ENCODE measurements at places on chromosomes 7 and 10. TPM values are rescaled to one million over a fixed set of nuclear protein-coding genes. Genes with fewer than 3 reads are reported as not detected.

DNA sequence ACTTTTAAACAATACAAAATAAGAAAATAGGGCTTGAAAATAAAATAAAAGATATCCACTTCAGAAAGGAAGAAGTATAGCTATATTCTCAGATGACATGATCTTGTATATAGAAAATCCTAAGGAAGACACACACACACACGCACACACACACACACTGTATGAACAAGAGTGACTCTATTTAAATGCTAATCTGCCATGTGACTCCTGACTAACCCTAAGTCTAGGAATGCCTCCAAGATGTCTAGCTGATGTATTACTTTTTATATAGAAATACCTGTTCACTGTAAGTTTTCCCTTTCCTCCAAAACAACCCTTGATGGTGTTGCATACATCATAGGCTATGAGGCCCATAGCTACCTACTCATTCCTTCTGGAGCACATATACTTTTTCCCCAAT, 173.1 kb upstream of the LRRTM3 start:
- DNase-seq = no peak

NRP1 gene
- 316 TPM for total RNA-seq

DNA sequence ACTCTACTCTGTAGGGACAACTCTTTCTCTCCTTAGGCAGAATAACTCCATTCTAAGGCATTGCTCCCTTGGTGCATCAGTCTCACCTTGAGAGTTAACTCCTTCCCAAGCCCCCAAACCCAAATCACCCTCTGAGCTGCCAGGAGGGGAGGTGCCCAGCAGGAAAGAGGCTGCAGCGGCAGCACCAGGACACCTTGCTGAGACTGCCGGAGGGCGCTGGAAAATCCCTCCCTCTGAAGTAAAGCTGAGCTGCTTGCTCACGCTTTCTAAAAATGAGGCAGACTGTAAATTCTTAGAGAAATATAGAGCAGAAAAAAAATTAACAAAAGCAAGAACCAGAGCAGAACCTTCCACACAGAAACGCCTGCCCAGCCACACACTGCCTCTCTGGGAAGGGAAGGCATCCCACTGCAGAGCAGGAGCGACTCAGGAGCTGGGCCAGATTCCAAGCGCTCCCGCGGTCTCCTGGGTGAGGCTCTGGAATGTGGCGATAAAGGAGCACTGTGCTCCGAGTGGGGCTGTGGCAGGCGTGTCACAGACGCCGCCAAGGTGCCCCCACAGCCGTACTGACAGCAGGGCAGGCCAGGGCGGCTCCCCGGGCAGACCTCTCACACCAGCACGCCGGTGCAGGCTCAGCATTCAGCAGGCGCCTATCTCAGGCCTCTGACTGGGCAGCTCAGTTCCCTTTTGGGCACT, 202.1 kb downstream of the TNS3 start:
- no peak for DNase-seq

GIMAP5 gene
- 4.4 TPM for total RNA-seq

DNA sequence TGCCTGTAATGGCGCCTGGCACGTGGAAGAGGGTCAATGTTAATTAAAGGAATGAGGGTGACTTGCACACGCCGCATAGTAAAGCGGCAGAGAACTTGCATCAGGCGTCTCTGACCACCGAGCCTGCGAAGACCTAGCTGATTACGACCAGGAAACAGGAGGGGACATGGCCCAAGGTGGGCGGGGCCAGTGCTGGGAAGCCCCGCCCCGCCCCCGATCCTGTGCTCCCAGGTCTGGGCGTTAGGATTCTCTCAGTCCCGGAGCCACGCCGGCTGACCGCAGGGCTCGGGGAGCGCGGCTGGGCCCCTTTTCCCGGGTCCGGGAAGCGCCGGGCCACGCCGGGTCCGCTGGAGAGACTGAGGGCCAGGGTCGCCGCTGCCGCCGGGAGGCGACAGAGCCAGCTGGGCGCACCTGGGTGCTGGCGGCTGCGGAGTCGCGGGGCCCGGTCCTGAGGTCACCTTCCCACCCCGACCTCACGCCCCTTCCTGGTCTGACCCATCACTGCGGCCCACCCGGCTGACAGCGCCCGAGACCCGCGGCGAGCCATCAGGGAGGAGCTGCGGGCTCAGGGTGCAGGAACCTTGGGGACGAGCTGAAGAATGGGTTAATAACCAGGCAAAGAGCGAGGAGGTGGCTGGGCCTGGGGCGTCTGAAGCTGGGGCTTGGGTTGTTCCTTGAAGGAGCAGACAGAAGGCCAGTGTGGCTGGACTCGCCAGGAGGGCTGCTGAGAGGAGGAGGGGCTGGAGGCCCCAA, 23.0 kb upstream of the GRID1 start:
- no peak for DNase-seq

DNA sequence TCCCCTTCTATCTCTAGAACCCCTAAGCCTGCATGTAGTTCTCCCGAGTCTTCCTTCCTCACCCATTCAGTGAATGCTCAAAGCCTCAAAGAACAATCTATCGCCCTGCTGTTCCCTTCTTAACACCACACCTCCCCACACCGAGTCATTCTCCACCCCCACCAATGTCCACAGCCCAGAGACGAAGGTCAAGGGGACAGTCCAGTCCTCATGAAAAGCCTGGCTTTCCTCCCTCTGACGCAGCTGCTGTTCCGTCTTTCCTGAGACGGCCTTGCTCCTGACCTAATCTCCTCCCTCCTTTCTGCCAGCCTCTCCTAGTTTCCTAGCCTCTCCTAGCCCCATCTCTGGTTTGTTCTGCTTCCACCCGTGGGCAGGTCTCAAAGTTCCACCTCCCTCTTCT, 9.2 kb downstream of the MOSPD3 start:
- DNase-seq = no peak

GRCh38 chr7:64887756-64888508, 15.1 kb upstream of the ZNF273 start:
- no peak for DNase-seq

SLC12A9 gene
- total RNA-seq = 30.9 TPM

DNA sequence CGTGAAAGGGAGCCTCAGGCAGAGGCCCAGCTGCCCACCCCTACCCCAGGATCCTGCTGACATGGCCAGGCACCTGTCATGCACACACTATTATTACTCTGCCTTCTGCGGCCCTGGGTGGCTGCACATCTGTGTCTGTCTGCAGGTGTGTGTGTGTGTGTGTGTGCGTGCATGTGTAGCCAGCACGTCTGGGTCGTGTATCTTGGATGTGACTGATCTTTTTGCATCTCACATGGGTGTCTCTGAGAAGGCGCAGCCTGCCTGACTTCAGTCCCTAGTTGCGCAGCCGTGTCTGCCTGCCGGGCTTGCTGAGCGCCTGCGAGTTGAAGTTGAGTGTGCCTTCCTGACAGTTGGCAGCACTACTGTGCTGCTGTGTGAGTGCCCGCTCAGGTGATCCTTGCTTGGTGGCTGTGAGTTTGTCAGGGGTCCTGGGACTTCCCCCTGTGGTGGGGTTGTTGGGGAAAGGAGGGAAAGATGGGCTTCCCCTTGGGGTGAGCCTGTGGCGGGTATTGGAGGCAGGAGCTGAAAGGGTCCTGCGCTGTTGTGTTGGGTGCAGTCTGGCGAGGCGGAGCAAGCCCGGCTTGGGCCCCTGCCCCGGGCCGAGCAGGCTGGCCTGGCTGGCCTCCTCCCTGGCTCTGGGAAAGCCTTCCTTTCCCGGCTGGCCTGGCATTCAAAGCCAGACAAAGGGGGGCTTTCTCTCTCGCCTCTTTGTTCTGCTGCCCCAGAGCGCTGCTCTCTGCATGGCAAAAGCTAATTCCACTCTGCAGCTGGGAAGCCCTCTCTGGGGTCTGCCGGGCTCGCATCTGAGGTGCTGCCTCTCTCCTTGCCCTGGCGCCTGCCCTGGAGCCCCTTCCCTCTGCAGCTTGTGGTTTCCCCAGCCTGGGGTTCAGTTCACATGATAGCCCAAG, 4.9 kb downstream of the TRIM8 start:
- no peak for DNase-seq

DNA sequence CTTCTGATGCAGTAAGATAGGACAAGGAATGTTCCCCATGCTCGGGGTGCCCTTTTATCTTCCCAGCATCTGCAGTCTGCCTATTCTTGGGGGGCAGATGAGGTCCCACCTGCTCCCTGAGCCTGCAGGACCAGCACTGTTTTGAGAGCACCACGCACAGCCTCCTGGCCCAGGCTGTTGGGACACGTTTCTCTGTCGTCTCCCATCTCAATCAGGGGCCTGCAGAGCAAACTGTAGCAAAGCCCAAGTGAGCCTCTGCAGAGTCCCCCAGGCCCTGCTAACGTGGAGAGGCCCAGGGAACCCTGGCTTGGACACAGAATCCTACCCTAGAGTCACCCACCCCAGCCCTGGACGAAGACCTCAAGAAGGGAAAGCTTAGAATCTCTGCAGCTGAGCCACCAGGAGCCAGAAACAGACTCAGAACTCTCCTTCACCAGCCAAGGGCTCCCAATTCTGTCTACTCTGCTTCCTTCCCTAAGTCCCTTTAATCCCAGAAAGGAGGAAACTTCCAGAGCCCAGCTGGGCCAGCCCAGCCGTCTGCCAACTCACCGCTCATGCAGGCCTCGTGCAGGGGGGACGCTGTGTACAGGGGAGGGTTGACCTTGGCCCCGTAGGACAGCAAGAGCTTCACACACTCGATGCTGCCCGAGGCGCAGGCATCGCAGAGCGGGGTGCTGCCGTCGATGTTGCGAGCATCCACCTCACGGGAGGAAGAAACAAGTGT, 15.6 kb downstream of the ASB13 start:
- no peak for DNase-seq

SPDYE16 gene
- total RNA-seq = not detected

GRCh38 chr7:155496267-155497005, 38.5 kb downstream of the EN2 start:
- no peak for DNase-seq

DNA sequence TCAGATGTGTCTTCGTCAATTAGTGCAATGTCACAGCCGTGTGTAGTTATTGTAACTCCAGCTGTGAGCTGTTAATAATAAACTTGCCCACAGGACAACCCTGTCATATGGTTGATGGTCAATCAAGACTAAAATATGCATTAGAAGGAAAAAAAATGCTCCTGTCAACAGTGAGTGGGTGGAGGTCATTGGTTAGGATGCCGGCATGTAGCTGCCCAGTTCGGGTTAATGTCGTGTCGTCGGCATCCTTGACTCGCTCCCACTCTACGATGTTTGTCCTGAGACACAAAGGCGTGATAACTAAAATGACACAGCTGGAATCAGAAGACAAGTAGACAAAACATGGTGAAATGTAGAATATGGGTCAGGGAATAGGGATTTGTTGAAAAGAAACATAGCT, 442.8 kb upstream of the NPVF start:
- DNase-seq = no peak

CACUL1 gene
- total RNA-seq = 27.4 TPM

ZNF107 gene
- total RNA-seq = 1.7 TPM

PDE1C gene
- total RNA-seq = 0.11 TPM

HHEX gene
- 50.5 TPM for total RNA-seq

GRCh38 chr10:126101736-126102135, 205.4 kb downstream of the FANK1 start:
- DNase-seq = no peak

- no peak for DNase-seq
Observed at GRCh38 chr10:84541289-84541637, 212.9 kb downstream of the CCSER2 start.

TSPAN33 gene
- total RNA-seq = 0.07 TPM

DNA sequence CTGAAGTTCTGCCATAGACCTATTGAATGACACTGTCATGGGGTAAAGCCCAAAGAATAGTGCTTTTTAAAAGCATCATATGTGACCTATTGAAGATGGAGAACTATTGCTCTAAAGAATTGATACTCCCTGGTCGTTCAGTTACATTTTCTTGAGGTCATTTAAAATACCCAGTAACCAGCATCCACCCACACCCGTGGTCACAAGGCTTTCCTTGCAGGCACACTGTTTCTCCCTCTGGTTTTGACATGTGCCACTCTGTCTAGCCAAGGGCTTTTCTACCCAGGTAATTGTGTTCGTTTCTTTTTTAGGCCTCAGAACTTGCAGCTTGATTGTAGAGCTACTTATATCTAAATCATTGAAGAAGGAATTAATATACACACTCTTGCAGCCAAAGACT, 68.3 kb upstream of the LYZL2 start:
- DNase-seq = no peak

DNA sequence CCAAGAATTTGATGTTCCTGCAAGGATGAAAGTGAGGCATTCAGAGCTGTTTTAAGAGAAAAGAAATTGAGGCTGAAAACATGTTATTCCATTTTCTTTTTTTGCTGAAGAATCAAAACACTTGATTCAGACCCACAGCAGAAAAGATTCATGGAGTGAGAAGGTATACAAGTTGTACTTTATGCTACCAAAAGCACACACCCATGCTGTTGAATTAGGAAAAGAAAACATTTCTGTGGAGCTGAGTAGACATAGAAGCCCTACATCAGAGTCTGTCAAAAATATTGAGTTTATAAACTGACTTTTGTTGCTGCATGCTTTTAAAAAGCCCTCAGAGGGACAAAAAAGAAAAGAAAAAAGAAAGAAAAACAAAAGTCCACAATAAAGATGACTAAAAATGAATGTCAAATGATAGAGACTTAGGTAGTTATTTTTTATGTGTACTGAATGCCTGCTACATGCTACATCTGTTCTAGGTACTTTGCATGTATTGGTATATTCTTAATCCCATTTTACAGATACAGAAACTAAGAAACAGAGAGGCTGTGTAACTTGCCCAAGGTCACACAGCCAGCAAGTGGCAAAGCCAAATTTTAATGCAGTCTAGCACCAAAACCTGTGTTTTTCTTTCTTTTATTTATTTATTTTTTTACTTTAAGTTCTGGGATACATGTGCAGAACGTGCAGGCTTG, 71.7 kb upstream of the PALS2 start:
- DNase-seq = no peak

DNA sequence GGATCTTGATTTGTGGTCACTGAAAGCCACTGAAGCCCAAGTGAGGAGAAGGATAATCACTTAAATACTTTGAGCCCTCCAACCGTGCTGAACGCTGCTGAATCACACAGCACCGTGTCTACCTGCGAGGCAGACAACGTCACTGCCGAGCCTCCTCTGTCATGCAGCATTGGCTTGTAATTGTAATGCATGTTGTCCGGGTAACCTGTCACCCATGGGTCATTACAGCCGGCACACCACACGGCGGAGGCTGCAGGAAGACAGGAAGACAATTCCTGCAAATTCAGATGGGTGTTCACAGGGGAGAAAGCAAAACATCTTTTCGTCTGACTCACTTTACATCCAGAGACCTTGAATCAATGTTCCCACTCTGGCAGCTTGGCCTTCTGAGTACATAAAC, 546.1 kb upstream of the FOXK1 start:
- no peak for DNase-seq

COL17A1 gene
- 2.2 TPM for total RNA-seq

DNA sequence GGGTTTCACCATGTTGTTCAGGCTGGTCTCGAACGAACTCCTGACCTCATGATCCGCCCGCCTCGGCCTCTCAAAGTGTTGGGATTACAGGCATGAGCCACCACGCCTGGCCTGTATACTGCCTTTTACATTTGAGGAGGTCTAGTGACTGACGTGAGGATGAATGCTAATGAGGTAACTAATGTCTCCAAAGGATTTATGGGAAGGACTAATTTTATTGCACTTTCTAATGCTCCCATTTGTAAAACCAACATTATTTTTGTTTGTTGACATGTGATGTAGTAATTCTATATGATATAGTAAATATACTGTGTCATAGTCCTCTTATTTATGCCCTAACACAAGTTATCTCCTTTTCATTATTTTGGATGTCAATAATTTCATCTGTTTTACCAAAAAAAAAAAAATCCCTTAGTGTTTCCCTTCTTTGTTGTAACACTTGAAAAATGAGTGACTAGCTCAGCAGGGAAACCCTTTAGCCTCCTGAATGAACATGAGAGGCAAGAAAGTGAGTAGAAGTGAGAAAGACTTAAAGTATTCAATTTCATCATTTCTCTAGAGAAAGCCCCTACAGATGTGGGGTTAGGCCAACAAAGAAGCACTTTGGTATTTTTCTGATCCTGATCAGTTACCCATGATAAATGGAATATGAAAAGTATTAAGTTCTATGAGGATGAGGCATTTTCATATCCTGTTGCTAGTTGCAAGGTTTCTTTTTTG, 596.9 kb upstream of the PCDH15 start:
- no peak for DNase-seq
